ENCODE measurements at places on chromosomes 2 and 18.

- no peak for DNase-seq
Observed at GRCh38 chr2:64766841-64767669, 113.3 kb upstream of the SERTAD2 start.

DNA sequence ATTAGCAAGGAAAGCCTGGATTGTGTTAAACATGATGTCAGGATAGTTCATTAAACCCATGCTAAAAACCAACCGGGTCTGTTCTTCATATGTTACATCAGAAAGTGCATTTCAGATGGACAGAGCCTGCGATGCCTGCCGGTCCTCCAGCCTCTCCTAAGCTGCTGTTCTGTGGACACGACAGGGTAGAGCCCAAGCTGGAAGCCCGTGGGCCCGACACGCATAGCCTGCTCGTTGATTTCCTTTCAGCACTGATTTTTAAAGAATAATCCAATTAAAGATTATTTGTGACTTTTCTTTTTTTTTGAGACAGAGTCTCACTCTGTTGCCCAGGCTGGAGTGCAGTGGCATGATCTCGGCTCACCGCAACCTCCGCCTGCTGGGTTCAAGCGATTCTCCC lies 797 bp downstream of the OR6B3 start:
- no peak for DNase-seq

DNA sequence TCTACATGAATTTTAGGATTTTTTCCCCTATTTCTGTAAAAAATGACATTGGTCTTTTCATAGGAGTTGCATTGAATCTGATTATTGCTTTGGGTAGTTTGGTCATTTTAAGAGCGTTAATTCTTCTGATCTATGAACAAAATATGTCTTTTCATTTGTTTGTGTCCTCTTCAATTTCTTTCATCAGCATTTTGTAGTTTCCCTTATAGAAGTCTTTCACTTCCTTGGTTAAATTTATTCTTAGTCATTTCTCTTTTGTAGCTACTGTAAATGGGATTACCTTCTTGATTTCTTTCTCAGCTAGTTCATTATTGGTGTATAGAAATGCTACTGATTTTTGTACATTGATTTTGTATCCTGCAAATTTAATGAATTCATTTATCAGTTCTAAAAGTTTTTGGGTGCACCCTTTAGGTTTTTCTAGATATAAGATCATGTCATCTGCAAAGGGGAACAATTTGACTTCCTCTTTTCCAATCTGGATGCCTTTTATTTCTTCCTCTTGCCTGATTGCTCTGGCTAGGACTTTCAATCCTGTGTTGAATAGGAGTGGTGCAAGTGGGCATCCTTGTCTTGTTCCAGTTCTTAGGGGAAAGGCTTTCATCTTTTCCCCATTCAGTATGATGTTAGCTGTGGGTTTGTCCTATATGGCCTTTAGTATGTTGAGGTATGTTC lies 36.6 kb upstream of the AAK1 start:
- DNase-seq = no peak

DNA sequence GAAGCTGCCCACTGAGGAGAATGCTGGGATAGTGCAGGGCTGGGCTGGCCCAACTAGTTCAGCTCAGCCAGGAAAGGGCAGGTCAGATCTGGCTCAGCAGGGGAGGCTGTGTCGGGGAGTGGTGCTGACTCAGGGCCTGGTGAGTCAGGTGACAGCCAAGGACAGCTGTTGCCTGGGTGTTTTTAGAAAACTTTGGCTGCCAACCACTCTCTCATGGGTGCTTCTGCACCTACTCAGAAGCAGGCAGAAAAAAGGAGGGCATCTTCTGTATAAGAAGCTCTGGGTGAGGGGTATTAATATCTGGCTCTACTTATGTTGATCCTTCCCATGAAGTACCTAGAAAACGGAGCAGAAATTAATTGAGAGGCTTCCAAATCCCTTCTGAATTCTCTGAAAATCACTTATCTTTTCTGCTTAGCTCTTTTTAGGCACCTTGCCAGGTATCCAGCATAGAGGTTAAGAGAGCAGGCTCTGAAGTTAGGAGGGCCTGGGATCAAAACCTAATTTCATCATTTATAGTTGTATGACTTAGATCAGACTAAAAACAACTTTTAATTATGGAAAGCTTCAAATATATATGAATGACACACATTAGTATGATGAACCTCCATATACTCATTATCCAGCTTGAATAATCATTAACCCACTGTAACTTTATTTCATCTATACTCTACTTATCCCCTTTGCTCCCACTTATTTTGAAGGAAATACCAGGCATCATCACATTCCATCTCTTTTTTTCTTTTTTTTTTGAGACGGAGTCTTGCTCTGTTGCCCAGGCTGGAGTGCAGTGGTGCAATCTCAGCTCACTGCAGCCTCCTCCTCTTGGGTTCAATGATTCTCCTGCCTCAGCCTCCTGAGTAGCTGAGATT lies 15.5 kb upstream of the RAB10 start:
- DNase-seq = no peak

DNA sequence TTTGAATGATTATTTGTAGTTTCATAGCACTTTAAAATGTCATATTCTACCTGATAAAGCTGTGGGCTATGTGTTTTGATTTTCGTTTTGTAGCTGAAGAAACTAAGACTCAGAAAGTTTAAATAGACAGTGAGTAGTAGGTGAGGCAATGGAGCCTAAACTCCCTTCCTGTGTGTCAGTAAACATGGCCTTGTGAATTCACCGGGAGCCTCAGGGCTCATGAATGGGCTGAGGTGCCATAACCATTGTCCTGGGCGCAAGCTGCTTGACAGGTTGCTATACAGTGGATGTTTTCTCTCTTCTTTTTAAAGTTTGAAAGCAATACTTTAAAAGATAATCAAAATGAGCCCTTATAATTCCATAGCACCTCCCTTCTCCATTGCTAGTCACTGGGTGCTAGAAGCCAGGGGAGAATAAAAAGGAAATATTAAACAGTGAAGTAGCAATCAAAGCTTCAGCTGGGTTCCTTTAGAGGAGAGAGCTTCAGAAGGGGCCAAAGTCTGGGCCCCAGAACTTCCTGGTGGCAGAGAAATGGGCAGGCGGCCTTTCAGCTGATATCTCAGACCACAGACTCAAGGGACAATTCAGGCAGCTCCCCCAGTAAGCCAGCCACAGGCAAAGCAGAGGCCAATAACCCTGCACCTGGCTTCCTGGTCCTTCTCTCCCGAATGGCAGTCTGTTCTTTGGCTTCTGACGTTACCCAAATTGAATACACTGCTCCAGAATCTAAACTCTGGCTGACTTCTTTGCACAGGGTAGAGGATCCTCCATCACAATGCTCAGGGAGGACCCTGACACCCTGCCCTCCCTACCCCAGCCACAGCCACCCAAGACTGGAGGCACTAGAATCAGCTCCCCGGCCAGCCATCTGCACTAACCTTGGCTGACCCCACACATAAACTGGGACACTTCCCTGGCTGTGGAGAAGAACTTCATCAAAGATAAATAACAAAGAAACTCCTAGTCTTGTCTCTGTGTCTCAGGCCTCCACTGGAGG lies 51.8 kb upstream of the NPAS2 start:
- DNase-seq = no peak

Measured in GM12891 (cell line).